ENCODE measurements at places on chromosomes 6 and 20.

GRCh38 chr20:62642666-62643520 lies 590 bp downstream of the SLCO4A1 start:
- no peak for DNase-seq

DNA sequence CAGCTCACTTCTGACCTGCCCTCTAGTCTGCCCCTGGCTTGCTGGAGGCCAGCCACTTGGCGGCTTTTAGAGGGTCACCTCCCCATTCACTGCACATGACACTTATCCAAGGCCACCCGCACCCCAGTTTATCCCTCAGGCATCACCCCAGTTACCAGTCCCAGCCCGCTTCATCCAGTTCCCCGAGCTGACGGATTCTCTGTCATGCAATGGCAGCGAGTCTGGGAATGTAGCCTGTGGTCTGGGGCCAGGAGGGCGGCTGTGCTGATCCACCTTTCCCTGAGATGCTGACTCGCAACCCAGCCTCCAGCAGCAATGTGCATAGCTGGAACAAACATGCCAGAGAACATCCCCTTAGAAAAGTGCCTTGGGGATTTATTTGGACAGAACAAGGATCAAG lies 25.8 kb downstream of the SYNDIG1 start:
- DNase-seq: no peak

GRCh38 chr6:16521528-16521927 lies 239.7 kb downstream of the ATXN1 start:
- no peak for DNase-seq

- no peak for DNase-seq
These were observed 116.7 kb upstream of the PRSS16 start for GRCh38 chr6:27130668-27131428.

DNA sequence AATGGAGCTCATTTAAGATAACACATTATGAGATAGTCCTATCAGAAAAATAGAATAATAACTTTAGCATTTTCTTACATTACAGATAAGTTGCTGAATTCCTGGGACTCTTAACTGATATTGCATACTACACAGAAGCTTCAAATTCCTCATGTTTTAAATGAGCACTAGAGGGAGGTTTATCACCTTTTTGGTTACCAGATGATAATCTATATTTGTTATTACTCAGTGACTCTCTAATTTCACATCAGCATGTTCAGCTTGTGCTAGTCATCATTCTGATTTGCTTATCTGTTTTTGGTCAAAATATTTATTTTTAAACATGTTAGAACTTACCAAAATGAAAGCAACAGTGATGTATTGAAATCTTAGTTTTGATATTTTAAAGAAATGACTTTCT lies 20.5 kb upstream of the GJA10 start:
- no peak for DNase-seq

GRCh38 chr20:40982415-40983145 lies 46.0 kb upstream of the TOP1 start:
- DNase-seq: no peak

GRCh38 chr6:134519465-134519864 lies 201.6 kb upstream of the SGK1 start:
- DNase-seq: no peak

DNA sequence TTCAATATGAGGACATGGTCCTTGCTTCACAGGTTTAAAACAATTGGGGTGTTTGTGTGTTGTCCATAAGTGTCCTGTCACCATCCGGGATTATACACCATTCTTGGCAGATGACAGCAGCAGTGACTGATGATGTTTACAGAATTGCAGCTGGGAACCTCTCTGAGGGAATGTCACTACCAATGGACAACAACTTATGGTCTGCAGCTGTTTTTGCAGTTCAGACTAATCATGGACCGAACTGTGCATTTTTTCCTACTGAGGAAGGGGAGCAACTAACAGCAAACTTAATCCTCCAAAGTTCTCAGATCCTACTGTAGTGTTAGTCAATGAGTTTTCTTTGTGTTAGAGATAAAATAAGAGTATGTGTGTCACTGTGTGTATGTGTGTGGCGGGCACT lies 26.0 kb downstream of the FAM229B start:
- DNase-seq: peak; percentile 62

GRCh38 chr6:4665489-4666417 lies 110.5 kb upstream of the CDYL start:
- no peak for DNase-seq

DNA sequence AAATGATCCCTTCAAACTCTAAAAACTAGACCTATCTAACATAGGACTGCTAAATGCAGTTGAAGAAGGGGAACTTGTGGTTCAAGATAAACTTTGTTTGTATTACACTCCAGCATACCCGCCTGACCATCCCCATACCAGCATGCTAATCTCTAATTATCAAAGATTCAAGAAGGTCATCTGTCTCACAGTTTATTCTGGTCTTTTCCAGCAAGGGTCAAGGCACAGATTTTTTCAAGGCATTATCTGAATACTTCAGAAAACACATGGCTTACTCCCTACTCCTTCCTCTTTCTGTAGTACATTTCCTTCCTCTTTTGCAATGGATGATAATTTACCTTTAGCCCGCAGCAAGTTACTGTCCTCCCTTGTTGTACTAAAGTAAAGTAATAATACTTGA lies 174.1 kb downstream of the PKHD1 start:
- no peak for DNase-seq

- no peak for DNase-seq
These were observed 358.5 kb downstream of the ZFAND3 start for GRCh38 chr6:38177882-38178583.

GRCh38 chr6:29791786-29792122 lies 35.9 kb upstream of the HLA-G start:
- DNase-seq: no peak

- DNase-seq: peak; percentile 60
These were observed 698 bp upstream of the LRP11 start for GRCh38 chr6:149864578-149865535.

DNA sequence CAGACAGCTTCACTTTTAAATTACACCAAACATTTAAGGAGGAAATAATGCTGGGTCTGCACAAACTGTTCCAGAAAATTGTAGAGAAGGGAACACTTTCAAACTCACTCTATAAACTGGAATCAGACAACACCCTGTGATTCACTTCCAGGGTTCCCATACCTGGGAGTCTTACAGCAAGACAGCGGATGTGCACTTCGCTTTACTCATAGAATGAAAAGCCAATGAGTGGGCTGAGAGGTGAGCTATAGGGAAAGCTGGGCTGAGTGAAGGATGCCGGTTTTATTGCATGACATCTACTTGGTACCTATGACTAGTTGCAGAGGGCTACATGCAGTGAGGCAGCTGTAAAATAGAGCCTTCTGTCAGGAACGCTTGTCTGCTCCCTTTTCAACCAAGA lies 152.1 kb downstream of the FNDC1 start:
- DNase-seq: no peak

DNA sequence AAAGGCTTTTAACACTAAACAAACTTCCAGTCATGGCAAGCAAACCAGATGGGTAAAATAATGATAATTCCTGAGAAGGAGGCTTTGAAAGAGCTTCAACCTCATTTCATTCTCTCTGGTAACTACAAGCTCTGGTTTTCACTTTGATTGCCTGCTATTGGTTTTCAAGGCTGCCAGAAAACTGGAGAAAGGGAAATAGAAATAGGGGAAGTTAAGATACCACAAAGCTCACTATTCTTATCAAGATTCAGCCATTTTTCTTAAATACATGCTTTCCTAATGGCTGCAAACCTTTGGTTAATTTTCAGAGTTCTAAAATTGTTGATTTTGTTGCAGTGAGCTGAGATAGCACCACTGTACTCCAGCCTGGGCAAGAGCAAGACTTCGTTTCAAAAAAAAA lies 42.5 kb upstream of the NELFCD start:
- no peak for DNase-seq

- no peak for DNase-seq
These were observed 111.0 kb downstream of the PLCB4 start for GRCh38 chr20:9179867-9180266.

DNA sequence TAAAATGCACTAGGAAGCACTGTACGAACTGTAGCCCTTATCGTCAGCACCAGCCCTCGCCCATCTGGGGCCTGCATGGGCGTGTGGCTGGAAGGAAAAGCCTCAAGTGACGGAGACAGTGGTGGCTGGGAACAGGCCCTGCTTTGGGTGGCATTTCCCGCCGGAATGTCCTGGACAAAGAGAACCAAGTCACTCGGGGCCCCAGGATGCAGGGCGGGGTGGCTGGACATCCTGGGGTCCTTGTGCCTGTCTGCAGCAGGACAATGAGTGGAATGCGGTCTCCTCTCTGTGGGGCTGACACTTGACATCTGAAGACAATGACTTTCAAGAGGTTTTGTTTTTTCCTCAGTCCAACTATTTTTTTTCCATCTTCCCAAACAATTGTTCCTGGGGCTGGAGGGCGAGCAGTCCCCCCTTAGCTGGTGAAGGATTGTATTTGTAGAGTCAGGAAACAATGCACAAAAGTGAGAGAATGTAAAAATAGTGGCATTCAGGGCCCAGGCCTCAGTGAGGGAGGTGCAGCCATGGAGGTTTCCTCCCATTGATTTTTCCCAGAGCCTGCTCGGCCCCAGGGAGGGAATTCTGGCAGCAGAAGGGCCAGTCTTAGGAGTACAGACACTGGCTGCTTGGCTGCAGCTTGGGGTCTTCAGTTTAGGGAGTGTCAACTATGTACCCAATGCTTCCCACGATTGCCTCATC lies 64.4 kb downstream of the PREX1 start:
- no peak for DNase-seq

- DNase-seq: no peak
These were observed 469.8 kb upstream of the AGPAT4 start for GRCh38 chr6:161743509-161744178.

DNA sequence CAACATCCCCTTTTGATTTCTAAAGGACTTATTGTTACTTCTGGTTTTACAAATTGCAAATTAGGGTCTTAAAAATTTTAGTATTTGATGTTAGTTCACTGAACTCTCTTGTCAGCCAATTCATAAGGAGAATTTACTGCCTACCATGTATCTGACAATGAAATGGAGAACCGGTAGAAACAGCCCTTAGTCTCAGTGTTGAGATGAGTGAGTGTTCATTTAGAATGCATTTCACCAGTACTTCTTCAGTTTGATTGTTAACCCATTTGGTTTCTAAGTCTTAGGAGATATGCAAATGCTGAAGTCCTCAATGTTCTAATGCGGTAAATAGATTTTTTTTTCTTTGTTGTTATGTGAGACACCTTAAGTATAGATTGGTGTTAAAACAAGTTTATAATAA lies 616.3 kb upstream of the FLRT3 start:
- DNase-seq: no peak

GRCh38 chr20:21190869-21191268 lies 65.0 kb downstream of the KIZ start:
- DNase-seq: no peak

- no peak for DNase-seq
These were observed 59.5 kb downstream of the PSMG4 start for GRCh38 chr6:3318226-3318625.

DNA sequence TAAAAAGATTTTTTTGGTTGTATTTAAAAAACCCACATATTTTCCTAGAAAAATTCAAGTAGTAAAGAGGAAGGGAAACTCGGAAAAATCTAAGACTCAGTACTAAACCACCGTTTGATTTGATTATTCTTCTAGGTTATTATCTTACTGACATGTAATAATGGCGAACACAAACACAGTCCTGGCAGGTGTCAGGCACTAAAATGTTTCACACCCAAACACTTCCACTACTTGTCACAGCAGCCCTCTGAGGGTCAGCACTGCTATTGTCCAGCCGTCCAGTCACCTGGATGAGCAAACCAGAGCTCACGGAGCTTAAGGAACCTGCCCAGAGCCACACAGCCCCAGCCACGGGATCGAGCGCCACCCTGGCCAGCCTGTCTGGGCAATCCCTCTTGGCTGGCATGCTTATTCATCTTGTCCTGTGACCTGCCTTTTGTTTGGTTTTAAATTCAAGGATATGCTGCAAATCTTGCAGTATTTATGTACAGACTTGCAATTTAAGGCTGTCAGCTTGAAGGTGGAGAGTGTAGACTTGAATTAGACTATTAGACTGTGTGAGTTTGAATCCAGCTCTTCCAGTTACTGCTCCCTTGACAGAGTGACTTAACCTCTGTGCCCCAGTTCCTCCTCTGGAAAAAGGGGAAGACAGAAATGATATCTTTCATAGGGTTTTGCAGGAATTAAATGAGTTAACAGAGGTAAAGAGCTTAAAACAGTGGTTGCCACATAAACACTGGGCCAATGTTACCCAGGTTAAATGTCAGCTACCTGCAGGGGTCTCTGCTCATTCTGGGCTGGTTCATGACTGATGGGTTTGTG lies 82.2 kb downstream of the CDYL start:
- DNase-seq: no peak

- no peak for DNase-seq
These were observed 29.8 kb downstream of the ANKEF1 start for GRCh38 chr20:10064611-10065010.

- DNase-seq: peak; percentile 44
These were observed 52.0 kb upstream of the BMP2 start for GRCh38 chr20:6715401-6715941.

DNA sequence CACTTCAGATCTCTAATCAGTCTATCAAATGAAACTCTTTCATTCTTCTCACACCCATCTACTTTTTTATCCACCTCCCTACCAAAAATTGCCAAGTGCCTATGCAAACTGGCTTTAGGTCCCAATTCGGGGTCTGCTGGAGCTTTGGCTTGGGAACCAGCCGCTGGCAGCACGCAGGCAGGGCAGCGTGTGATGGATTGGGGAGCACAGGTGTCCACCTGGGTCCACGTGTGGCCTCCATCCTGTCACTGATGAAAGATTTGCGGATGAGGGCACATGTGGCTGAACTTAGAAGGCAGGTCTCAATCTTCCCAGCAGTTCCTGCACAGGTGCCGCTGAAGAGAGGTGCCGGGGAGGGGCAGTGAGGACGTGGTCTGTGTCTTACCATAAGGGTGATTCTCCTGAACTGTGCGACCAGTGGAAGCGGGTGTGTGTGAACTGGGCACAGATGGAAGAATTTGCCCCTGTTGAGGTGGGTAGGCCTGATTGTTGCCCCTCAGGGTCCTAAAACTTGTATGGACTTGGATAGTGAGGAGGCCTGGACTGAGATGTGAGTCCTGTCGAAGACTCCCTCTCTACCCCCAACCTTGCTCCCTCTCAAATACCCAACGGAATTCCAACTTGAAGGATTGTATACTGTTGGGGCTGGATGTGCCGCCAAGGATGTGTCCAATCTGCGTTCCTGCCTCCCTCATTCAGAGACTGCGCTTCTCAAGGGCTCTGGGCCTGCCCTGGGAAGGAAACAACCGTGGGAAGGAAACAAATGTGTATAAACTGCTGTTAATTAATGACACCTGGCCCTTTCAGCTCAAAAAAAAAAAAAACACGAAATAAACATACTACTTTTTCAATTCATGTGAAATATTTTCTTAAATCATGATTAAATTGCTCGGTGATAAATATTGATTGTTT lies 18.4 kb upstream of the RAET1L start:
- DNase-seq: no peak

DNA sequence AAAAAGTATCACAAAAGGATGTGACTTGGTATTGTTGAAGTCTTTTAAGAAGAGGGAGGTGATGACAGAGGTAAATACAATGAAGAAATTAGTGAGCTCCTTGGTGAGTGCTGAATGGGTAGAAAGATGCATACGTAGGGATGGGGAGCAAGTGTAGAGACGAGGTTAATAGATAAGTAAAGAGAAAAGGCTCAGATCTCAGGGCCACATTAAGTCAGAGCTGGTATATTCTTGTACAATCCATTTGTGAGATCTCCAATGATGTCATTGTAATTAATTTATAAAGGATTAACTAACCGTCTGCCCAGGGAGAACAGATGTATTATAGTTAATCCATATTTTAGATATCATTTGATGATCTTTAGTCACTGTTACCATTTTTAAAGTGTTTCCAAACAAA lies 43.4 kb downstream of the SMPDL3A start:
- DNase-seq: no peak

GRCh38 chr20:58366866-58367265 lies 22.2 kb upstream of the VAPB start:
- DNase-seq: no peak

Data from muscle of back (tissue), 13 donors.